Activated CD4-positive, alpha-beta T cell treated with anti-CD3 and anti-CD28 coated beads, Interleukin-2, amount 50 U/mL, for 24 hours (primary cell): ENCODE measurements at places on chromosomes 13 and 19.

DNA sequence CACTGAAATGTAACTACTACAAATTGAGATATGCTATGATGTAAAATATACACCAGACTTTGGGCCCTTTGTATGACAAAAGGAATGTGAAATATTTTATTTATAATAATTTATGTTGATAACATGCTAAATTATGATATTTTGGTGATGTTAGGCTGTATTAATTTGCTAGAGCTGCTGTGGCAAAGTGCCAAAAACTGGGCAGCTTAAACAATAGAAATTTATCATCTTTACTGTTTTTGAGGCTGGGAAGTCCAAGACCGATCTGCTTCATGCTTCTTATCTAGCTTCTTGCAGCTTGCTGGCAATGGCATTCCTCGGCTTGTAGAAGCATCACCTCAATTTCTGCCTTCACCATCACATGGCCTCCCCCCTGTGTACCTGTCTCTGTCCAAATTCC is 245.0 kb downstream of the GPC5 start:
- DNase-seq = no peak

DNA sequence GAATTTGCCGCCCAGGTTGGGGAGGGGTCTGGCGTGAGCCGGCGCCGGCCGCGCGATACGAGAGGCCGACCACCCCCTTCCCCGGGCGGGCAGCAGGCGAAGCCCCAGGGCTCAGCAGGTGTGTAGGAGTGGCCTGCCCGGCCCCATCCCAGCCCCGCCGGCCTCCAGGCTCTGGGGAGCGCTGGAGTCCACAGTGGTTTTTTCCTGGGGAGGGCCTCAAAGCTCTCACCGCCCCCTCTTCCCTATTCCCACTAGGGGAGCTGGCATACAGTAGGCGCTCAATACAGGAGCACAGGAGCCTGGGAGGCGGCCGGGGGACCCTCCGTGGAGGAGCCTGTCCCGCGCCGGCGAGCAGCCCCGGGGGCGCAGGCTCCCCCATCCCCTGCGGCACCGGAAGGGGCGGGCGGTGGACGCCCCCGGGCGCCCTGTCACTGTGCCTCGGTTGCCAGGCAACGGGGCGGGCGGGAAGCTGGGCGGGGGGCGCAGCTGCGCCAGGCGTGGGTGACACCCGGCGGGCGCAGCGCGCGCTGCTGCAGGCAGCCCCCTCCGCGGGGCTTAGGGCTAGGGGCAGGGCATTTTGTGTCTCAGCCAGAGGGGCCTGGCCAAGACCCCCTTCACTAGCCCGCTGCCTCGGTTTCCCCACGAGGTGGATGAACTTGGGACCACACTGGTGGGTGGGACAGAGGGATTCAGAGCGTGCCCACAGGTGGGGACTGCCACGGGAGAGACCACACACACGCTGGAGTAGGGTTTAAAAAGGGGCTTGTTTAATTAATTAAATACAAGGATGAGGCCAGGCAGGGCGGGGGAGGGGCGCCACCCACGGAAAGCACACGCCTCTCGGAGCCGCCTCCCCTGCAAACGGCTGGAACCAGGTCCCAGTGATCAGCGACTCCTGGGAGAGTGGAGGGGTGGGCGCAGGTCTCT is 3.6 kb upstream of the REXO1 start:
- DNase-seq = no peak

GRCh38 chr13:77513719-77514335 is 21.7 kb upstream of the SCEL start:
- DNase-seq = no peak

DNA sequence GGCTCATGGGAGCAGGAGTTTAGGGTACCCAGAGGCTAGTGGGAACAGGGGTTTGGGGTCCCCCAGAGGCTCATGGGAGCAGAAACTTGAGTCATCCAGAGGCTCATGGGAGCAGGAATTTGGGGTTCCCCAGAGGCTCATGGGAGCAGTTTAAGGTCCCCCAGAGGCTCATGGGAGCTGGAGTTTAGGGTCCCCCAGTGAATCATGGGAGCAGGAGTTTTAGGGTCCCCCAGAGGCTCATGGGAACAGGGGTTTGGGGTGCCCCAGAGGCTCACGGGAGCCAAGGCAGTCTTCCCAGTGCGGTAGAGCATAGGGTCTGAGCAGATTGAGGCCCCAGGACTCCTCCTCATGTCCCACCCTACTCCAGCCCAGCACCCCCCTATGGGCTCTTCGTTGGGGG is 8.6 kb upstream of the FLT3LG start:
- DNase-seq = no peak

GRCh38 chr19:42201489-42202289 is 15.8 kb downstream of the DEDD2 start:
- no peak for DNase-seq

- no peak for DNase-seq
Measured at GRCh38 chr19:48629599-48630295, 7.4 kb downstream of the DBP start.

DNA sequence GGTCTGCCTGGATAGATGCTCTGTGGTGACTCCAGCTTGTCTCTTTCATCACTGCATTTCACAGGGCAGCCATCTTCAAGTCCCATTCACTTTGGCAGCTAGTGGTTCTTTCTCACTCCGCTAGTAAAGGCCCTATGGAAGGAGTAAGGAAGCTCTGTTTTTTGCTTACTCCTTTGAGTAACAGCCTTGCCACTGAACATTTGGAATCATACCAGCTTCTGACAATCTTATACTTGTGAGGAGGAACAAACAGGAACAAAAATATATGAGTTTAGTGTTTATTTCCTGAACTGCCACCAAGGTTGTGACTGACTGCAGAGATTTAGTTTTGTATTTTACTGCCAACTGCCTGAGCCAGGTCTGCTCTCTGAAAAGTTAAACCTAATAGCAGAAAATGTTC is 38.7 kb downstream of the KCTD4 start:
- no peak for DNase-seq

DNA sequence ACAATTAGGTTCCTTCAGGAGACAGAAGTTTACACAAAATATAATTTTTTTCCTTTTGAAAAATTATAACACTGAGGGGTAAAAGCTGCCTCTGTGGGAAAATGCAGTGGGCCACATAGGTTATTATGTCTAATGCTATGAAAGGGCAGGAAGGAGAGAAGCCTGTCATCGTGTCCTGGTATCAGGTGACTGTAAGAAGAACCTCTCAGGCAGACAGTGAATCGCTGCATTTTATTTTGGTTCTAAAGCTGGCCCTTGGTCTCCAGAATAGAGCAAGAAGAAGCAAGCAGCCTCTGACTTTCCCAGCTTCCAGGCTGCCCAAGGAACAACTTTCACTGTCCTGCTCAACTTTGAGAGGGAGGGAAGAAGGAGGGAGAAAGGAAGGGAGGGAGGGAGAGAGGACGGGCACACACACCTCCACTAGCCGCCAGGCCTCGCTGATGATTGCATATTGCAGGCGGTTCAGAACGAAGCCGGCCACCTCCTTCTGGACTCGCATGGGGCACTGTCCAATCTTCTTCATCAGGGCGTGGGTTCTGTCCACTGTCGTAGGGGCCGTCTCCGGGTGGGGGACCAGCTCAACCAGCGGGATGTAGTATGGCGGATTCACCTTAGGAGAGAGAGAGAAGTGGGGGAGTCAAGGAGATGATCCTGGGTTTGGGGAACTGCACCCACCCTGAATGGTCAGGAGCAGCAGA is 93.8 kb downstream of the CRYL1 start:
- no peak for DNase-seq

- no peak for DNase-seq
Measured at GRCh38 chr13:93248627-93249047, 22.0 kb downstream of the GPC6 start.

GRCh38 chr13:21079221-21079620 is 17.8 kb upstream of the LATS2 start:
- DNase-seq = no peak

DNA sequence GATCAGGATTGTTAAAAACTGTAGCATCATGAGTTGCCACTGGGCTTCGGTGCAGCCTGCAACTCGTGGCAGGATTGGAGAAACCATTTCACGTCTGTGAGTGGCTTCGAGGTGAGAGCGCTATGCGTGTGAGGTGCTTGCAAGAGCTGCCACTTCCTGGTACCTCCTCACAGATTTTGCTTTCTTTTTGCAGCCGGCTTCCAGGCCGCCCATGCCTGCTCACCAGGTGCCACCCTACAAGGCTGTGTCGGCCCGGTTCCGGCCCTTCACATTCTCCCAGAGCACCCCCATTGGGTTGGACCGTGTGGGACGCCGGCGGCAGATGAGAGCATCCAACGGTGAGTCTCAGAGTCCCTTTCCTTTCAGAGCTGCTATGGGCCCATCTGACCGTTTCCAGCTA is 57.9 kb upstream of the C1QTNF9 start:
- DNase-seq = peak; percentile 78

- no peak for DNase-seq
Measured at GRCh38 chr13:80359414-80359777, 18.5 kb upstream of the SPRY2 start.

DNA sequence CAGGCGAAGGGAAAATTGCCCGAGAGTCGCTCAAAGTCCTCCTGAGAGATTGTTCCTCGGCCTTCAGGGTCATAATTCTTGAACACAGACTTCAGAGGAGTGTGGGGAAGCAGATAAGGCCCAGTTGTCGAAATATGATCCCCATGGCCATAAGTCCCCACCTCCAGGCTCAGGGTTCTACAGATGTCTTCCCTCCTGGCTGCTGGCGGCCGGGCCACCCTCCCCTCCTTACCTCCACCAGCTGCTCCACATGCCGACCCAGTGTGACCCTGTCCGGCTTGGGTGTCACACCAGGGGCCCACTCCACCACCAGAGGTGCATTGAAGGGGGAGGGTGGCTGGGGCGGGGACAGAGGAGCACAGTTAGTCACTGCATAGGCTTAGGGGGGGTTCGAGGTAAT is 10.1 kb downstream of the FAM98C start:
- no peak for DNase-seq
